NCI-H1105 treated with DMSO at 0.1 percent for 48 hours (cell line): ENCODE measurements at places on chromosomes 12 and 14.
A peak's percentile ranks its signal among the peaks of the same experiment; 100 is the strongest.

GRCh38 chr12:128817111-128818015 lies 6.4 kb downstream of the SLC15A4 start:
- no peak for DNase-seq

GRCh38 chr12:111413442-111414086 lies 7.8 kb downstream of the SH2B3 start:
- no peak for DNase-seq

GRCh38 chr12:9796971-9797370 lies 30.3 kb upstream of the KLRF1 start:
- no peak for DNase-seq

- no peak for DNase-seq
These were observed 97.2 kb downstream of the LGMN start for GRCh38 chr14:92651106-92651757.

GRCh38 chr14:64801800-64802199 lies 77.9 kb downstream of the SPTB start:
- DNase-seq, result no peak

GRCh38 chr14:72013721-72014345 lies 81.6 kb downstream of the RGS6 start:
- DNase-seq, result no peak

GRCh38 chr12:23855813-23856212 lies 93.7 kb downstream of the SOX5 start:
- no peak for DNase-seq

DNA sequence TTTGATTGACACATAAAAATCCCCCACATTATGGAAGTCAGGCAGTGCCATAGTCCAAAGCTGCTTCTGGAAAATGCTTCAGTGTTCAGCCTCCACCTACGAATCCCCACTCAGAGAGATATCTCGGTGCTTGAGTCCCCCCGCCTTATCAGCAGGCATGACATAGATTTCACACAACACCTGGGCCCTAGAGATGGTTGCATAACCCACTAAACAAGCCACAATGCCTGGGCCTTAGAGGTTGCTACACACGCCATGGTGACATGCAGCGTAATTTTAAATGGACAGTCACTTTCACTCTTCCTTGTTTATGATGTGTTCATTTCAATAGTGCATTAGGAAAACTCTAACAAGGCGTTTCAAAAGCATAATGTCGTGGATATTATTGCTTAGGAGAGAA lies 38.0 kb downstream of the CCDC60 start:
- no peak for DNase-seq

GRCh38 chr12:90042920-90043641 lies 334.4 kb upstream of the ATP2B1 start:
- DNase-seq, result no peak

DNA sequence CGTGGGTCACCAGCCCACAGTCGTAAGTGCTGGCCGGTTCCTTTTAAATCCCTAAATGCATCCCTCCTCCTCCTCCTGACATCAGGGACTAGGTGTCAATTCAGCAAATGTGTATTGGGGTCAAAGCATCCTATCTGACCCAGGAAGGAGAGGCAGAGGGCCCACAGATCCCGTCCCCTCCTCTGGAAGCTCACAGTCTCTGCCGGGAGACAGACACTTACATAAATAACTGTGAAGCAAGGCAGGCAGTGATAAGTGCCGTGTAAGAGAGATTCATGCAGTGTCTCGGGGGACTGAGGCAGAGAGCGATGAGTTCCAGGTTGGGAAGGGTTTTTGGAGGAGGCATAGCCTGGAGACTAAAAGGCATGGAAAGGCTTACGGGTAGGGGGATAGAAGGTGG lies 44.1 kb downstream of the HRK start:
- no peak for DNase-seq

DNA sequence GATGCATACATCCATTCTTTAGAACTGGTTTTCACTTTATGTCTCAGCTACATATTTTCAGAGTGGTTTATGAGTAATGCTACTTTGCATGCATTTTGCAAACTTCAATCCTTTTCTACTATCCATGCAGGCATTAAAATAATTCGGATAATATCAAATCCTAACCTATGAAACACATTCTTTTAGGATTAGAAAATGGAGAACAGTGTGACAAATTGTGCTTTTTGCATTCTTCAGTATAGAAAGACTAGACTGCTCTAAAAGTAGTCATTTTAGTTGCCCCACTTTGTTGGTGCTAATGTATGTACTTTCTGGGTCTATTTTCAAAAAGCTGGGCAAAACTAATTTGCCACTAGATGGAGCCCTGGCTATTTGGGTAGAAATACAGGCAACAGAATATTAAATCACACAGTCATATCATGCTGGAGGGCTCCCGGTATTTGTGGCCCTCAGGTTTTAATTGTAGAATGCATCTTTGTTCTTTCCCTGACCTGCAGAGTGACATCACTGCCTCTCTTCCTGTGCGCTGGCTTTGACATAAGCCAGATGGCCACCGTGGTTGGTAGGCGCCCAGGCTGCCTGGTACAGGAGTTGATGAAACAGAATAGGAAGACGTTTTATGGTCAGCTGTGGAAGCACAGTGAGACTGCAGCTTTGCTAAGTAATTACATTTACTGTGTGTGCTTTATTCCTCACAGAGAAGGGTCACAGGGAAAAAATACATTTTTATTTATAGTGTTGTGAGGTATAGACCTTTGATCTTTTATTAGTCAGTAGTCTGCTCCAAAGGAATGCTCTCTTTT lies 28.1 kb downstream of the MSRB3 start:
- DNase-seq, result peak; percentile 46

DNA sequence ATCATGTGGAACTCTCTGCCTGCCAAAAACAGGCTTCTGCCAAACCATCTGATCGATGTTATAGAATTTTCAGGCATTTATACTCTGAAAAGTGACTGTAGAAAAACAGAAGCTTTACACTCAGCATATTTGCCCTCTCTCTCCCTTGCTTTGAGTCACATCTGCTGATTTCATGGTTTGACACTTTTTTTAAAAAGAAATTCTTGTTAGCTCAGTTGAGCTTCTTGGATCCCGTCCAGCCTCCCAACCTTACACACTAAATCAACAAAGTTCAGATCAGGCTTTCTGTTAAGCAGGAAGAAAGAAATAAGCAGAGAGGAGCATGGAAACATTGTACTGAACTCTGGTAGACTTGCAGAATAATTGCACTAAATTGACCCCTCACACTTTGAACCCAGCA lies 193.6 kb upstream of the SEL1L start:
- DNase-seq, result peak; percentile 94

DNA sequence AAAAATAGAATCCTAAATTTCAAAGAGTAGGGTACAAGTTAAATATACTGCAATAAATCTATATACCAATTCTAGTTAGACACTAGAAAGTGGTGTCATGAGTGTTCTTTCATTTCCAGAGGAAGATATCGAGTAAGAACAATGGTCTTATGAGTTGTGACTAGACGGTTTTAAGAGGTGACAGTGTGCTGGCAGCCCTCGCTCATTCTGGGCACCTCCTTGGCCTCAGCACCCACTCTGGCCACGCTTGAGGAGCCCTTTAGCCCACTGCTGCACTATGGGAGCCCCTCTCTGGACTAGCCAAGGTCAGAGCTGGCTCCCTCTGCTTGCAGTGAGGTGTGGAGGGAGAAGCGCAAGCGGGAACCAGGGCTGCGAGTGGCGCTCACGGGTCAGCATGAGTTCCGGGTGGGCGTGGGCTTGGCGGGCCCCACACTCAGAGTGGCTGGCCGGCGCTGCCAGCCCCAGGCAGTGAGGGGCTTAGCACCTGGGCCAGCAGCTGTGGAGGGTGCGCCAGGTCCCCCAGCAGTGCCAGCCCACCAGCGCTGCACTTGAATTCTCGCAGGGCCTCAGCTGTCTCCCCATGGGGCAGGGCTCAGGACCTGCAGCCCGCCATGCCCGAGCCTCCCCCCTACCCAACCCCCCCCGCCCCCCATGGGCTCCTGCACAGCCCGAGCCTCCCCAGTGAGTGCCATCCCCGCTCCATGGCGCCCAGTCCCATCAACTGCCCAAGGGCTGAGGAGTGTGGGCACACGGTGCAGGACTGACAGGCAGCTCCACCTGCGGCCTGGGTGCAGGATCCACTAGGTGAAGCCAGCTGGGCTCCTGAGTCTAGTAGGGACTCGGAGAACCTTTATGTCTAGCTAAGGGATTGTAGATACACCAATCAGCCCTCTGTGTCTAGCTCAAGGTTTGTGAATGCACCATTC lies 18.7 kb downstream of the PRKD1 start:
- no peak for DNase-seq

GRCh38 chr12:115988212-115988611 lies 289.3 kb downstream of the MED13L start:
- DNase-seq, result no peak

DNA sequence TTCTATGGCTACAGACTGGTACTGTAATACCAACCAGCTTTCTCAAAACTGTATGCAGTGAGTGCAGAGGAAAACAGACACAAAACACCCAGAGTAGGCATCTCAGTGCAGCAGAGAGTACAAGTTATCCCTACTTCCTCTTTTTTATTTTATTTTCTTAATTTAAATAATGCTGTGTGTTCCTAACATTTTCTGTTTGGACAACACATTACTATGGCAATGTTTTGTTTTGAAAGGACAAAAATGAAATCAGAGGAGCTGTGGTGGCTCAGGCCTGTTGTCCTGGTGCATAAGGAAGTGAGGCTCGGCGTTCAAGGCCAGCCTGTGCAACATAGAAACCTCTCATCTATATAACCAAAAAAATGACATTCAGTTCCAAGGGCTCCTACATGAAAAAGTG lies 33.7 kb upstream of the SELPLG start:
- no peak for DNase-seq

DNA sequence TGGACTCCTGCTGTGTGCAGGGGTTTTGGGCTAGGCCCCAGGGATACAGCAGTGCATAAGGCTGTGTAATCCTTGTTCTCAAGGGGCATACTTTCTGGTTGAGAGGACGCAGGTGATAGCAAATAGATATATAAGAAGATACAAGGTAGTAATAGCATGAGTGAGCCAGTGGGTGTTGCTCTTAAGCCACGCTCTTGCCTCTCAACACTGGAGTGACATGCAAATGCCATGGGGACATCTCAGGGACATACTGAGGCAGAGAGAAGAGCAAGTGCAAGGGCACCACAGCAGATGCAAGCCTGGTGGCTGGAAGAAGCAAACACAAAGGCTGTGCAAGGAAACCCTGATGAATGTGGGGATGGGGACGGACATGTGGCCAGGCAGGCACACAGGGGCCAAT lies 223.3 kb downstream of the CHST11 start:
- peak; percentile 25 for DNase-seq

- no peak for DNase-seq
These were observed 11.3 kb downstream of the PLD4 start for GRCh38 chr14:104935955-104936354.

DNA sequence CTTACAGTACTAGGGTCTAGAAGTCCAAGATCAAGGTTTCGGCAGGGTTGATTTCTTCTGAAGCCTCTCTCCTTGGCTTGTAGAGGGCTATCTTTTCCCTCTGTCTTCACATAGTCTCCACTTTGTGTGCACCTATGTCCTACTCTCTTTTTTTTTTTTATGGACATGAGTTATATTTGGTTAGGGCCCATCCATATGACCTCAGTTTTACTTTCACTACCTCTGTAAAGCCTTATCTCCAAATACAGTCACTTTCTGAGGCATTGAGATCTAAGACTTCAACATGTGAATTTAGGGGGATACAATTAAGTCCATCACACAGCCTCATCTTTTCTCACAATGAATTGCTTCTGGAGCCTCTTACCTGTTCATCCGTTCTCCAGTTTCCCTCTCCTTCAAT lies 5.9 kb upstream of the SPTB start:
- no peak for DNase-seq

- DNase-seq, result no peak
These were observed 71.2 kb downstream of the LGMN start for GRCh38 chr14:92677087-92677668.

GRCh38 chr14:95603415-95603814 lies 68.6 kb downstream of the GLRX5 start:
- DNase-seq, result no peak

GRCh38 chr14:32009221-32009975 lies 67.7 kb upstream of the ARHGAP5 start:
- no peak for DNase-seq

DNA sequence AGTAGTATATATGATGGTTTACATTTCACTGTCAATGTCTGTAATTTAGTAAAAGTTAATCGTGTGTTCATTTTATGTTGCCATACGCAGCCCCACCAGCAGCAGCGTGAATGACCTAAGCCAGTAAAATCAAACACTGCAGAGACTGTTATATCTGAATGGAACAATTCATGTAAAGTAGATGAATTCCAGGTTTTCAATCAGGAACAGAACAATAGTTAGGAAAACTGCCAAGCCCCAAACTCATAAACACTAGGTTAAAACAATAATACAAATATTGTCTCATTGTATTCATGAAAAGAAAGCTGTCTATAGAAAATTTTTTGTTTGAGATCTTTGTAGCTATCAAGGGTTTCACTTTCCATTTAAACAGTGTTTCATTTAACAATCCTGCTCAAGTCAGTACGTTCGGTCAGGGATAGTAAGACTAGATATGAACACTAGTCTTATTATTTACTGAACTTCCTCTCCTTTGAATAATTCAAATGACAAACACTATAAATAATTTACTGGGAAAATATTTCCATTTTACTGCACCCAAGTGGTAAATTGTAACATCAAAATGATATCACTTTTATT lies 256.8 kb upstream of the FLRT2 start:
- DNase-seq, result no peak

DNA sequence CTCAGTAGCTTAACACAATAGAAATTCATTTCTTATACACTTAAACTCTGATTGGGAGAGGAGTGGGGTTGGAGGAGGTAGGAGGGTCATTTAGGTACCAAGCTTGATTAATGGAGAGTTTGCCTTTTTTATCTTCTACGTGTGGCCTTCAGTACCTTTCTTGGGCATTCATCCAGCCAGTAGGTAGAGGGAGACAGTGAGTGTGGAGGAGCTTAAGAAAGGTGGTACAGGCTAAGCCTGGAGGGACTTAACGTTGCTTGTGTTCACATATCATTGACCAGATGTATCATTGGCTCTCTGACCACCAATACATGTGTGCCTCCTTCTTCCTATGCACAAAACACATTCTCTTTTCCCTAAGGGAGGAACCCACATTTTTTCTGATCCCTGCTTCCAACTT lies 232.9 kb upstream of the CRY1 start:
- no peak for DNase-seq

- DNase-seq, result peak; percentile 77
These were observed 218.5 kb downstream of the NUAK1 start for GRCh38 chr12:105920161-105920684.

GRCh38 chr14:66979101-66979974 lies 209.9 kb upstream of the GARIN2 start:
- DNase-seq, result no peak
